ENCODE measurements at places on chromosomes 3 and 15.
A peak's percentile ranks its signal among the peaks of the same experiment; 100 is the strongest.

GRCh38 chr3:138197058-138197457 is 10.0 kb downstream of the ARMC8 start:
- no peak for DNase-seq

DNA sequence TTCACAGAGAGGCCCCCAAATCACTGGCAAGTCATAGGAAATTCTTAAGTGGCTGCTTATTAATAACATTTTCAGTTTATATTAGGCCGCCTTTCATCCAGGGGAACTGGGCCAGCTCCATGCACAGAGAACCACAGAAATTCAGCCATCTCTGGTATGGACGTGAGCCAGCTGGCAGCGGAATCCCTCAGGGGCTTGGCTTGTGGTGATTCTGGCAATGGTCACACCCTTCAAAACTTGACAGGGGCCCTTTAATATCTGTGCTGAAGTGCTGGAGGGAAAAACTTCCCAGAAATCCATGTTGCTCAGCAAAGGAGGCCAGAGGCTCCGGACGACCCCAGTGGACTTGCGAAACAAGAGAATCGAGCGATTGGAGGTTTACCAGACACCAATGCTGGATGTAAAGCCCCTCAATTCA is 11.3 kb downstream of the PRICKLE2 start:
- DNase-seq, result no peak

- no peak for DNase-seq
Measured at GRCh38 chr3:5020242-5020722, 41.0 kb downstream of the BHLHE40 start.

DNA sequence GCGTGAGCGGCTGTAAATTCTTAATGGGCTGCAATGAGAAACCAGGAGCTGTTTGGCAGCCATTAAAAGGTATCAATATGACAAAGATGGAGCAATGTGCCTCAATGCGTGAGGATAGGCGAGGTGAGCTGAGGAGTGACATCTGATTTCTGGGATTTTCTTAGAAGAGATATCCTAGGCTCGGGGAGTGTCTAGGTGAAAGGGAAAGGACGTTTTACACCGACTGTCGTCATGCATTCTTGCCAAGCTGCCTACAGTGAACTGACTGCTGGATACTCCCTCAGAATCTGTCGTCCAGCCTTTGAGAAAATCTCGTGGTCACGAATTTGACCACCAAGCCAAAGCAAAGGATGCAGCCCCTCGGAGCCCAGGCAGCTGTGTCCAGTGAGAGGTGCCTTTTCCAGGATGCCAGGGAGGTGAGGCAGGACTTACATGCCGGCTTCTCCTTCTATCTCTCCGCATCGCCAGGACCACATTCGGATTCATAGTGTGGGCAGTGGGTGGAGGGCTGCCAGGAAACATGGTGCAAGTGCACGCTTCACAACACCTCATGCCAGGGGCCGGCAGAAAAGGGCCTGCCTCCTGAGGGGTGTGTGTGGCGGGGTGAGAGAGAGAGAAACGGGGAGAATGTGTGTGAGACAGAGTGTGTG is 80.3 kb upstream of the ABHD17C start:
- DNase-seq, result no peak

GRCh38 chr3:141259821-141260629 is 28.4 kb downstream of the PXYLP1 start:
- DNase-seq, result no peak

DNA sequence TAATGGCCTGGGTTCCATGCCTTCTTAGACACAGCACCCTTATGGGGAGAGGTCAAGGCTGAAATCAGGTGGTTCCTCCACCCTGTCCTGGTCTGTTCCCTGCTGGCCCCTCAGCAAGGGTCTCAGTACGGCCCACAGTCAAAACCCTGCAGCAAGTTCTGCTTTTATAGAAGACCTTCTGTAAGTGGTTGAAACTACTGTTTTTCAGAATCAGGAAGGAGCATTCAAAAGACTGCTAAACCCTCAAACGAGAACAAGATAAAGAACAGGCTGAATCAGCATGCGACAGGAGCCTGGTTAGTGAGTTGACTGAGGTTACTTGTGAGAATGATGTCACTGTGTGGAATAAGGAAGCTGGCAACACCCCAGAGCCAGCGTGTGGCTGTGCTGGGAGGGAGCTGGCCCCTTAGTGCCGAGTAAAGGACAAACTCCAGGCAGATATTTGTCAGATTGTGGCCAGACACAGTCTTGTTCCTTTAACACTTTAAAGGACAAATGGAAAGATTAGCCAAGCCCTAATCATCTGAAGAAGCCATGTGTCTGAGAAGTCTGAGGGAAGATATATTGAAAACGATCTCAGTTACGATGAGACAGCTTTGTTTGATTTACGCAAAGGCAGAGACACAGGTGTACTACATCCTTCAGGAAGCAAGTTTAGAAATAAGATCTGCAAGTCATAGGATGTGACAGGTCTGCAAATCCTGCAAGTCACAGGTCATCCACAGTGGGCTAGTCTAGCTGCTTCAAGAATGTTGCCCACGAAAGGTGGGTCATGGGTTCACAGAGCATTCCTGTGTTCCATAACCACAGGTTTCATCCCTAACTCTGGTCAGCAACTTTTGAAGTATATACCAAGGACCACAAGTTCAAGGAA is 54.0 kb downstream of the B3GNT5 start:
- DNase-seq, result peak; percentile 10

- no peak for DNase-seq
Measured at GRCh38 chr15:67691450-67691849, 133.9 kb upstream of the SKOR1 start.

DNA sequence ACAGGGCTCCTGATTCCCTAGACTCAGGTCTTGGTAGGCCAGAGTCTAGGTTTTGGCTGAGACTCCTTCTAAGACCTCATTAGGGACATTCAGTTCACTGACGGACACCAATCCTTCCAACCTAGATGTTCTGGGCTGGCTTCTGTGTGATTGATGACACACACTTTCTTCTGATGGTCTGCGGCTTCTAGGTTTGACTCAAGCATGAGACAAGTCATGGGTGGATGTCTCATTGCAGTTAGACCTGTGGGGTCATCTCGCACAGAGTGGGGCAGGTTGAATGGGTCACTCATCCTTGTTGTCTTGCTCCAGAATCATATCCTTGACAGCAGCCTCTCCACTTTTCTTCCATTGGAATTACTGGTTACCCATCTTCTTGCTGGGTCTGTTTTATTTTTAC is 35.8 kb downstream of the ARNT2 start:
- DNase-seq, result no peak

GRCh38 chr3:45507820-45508317 is 86.7 kb upstream of the LIMD1 start:
- DNase-seq, result no peak

DNA sequence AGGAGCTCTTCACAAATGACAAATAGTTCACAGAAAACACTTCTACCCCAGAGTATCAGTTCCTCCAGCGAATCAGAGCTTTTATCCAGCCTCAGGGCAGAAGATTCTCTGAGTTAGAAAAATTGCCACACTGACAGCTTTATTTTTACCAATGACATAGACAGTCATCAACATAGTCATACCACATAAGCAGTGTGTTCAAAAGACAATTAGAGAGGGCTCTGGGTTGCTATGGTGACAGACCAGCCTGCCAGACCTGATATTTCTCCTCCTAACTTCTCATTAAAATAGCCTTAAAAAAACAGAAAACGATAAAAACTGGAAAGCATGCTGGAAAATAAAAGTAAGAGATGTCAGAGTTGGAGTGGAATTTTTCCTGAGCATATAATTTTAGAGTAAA is 45.9 kb upstream of the COL6A5 start:
- no peak for DNase-seq

DNA sequence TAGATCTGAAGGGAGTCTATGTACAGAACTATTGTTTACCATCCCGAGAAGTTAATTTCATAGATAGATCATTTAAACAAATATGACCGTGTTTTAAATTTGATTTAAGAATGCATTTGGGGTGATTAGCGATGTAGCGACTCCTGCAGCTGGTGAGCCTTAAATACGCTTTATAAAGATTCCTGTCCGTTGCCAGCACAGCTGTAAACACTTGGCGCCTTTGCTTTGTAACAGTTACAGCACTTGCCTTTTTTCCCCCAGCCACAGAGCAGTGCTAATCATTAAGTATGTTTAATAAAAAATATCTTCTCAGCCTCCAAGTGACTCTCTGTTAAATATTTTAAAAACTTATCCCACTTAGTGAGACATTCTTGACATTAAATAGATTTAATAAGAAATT is 333.8 kb downstream of the FEZF2 start:
- no peak for DNase-seq

- DNase-seq, result peak; percentile 11
Measured at GRCh38 chr3:148727231-148727630, 29.5 kb downstream of the AGTR1 start.

DNA sequence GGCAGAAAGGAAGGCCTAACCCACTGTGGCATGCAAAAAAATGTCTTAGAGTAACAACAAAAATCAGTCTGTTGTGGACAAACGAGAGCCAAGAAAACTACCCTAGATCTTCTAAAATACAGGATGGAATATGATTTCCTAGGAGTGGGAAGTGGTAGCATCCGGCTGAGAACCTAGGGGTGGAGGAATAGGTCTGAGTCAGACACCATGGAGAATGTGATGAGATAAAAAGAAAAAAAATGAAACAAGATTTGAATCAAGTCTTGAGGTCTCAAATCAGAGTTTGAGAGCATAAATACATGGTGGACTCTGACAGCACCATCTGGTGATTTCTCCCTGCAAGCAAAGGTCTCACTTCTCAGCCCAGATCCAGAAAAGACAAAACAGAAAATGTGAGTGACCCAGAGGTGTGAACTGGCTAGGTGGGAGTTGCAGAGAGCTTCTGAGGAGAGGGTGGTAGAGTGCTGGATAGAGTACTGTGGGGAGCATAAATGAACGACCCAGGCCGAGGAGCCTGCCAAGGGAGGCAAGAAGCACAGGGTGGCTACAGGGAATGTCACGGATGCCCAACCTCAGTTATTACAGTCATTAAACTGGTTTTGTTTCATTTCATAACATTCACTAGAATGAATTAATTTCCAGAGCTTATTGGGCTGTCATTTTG is 27.6 kb upstream of the VEPH1 start:
- DNase-seq, result no peak

DNA sequence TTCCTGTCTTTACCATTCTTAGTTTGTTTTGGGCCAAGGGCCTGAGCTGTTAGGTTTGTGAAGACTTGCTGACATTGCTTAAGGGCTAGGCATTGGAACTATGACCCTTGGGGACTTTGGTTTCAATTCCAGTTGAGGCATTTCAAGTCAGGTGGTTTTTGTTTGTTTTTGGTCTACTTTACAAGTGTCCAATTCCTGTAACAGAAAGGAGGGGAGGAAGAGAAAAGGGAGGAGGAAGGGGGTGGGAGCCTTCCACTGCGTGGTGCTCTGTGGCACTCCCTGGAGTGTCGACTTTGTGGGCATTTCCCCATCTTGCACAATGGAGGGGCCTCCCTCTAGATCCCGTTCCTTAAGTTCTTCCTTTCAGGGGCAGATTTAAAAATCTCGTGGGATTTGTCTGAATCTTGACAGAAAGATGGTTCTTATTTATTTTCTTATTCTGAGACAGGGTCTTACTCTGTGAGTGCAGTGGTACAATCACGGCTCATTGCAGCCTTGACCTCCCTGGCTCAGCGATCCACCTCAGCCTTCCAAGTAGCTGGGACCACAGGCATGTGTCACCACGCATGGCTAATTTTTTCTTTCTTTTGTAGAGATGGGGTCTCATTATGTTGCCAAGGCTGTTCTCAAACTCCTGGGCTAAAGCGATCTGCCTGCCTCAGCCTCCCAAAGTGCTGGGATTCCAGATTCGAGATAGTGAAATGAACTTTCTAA is 59.5 kb upstream of the RYK start:
- DNase-seq, result no peak

- DNase-seq, result no peak
Measured at GRCh38 chr3:130661140-130661891, 85.3 kb downstream of the PIK3R4 start.

DNA sequence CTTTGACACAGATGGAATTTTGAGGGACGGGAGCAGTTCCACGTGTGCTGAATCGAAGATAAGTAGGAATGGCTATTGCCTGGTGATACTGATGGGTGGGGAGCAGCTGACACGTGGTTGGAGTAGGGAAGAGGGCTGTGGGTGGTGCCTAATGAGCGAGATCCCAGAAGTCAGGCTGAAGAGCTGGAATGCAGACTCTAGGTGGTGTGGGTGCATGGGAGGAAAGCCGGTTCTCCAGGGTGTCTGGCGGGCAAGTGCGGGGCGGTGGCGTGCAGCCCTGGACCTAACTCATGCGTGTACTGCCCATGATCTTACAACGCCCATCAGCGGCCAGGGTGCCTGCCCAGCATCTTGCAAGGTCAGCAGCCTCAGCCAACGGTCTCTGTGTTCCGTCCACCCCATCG is 63.1 kb downstream of the ARNT2 start:
- no peak for DNase-seq

Data from GM12891 (cell line).